ENCODE measurements at places on chromosomes 4 and X. TPM values are rescaled to one million over a fixed set of nuclear protein-coding genes. Genes with fewer than 3 reads are reported as not detected.

DNA sequence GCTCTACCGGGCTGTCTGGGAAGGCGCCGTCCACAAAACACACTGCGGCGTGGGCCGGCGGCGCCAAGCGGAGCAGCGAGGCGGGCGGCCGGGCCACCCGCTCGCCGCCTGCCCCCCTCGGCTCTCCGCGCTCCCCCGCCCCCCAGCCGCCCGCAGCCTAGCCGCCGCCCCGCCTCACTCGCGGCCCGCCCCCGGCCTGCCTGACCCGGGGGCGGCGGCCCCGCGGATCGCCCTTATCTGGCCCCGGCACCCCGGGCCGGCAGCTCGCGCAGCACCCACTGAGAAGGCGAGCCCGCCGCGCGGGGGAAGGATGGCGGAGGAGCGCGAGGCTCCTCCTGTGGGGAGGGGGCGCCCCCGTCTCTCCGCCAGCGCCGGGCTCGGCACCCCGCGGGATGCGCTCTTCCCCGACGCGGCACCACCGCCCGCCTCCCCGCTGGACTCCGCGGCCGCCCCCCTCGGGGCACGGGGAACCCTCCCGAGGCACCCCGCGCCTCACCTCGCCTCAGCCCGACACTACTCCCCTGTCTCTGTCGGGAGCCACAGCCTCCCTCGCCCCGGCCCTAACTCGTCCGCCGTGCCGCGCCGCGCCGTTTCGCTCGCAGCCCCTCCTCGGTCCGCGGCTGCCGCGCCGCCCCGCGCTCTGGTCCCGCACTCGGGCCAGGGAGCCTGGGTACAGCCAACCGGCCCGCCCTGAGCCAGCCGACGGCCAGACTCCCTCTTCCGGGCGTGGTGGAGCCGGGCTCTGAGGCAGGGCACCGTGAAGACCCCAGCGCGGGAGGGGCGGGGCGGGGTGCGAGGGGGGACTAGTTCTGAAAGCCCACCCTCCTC, 566 bp downstream of the ATP11C start:
- DNase-seq, result peak; percentile 63

- no peak for DNase-seq
Observed at GRCh38 chr4:16745009-16745635, 153.3 kb downstream of the LDB2 start.

EDNRA gene
- total RNA-seq, result not detected

GRCh38 chr4:18105030-18106011, 83.8 kb upstream of the LCORL start:
- DNase-seq, result no peak

GRCh38 chr4:1683261-1683735, 815 bp downstream of the FAM53A start:
- peak; percentile 44 for DNase-seq

DNA sequence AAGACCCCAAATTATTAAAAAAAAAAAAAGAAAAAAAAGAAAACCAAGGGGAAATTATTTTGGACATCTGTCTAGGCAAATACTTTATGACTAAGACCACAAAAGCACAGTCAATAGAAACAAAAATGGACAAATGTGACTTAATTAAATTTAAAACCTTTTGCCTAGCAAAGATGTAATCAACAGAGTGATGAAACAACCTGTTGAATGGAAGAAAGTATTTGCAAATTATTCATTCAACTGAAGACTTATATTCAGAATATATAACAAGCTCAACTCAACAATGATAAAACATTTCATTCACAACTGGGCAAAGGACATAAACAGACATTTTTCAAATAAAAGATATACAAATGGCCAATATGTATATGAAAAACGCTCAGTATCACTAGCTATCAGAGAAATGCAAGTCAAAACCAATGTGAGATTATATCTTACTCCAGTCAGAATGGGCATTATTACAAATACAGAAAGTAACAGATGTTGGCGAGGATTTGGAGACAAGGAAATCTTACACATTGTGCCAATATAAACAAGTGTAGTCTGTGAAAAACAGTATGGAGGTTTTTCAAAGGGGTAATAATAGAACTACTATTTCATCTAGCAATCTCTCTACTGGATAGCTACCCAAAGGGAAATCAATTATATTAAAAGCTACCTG, 67.1 kb downstream of the FAAH2 start:
- DNase-seq, result no peak
